ENCODE measurements at places on chromosomes 13 and 19.

DNA sequence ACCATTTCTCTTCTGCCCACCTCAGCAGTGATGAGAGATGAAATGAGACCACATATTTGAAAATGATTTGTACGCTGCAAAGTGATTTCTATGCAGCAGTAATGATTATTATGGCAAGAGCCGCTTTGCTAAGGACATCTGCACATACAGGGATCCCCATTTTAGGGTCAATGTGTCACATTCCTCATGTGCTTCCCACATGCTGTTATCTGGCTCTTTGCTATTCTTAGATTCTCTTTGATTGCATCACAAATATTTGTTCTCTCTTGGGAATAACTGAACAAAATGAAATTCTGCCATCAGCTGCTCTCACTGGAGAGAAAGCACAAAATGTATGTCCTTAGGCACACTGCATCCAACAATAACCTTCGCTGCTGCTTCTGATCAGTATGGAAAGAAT, 209.5 kb upstream of the IPO5 start:
- no peak for DNase-seq

GRCh38 chr13:26914624-26915023, 154.0 kb upstream of the GPR12 start:
- peak; percentile 81 for DNase-seq

- DNase-seq, result no peak
These were observed 99.2 kb upstream of the KLF5 start for GRCh38 chr13:72959643-72960042.

DNA sequence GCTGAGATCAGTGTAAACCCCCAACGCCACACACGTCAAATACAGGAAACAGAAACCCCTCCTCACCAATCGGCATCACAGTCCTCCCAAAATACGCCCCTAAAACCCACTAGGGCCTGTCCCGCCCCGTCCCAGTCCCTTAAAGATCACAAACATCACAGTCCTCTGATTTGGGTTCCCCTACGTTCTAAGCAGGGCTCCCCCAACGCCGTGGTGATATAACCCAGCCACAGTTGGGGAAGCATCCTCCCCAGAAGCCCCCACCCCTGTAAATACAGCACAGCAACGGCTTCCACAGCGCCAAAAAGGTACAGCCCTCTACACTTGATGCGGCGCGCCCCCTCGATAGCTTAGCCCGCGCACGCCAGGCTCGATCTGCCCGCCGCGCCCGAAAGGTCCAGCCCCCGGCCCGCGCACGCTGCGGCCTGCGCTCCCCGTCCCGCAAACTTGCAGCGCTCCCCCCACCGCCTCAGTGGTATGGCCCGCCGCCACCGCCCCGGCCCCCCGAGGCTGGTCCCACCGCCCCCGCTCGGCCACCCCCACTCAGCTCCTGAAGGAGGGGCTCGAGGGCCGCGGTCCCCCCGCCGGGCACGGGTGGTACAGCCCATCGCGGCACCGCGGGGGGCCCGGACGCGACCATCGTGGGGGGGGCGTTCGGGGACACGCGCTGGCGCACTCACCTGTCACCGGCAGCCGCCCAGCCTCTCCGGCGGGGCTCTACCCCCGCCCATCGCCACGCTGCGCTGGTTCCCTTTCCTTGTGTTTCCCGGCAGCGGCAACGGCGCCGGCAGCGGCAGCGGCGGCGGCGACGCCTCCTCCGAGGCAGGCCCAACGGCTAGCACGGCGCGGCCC, at the start of gene AKT2:
AKT2 (minus strand) TSS at position 845 of the 852 bp plus-strand sequence. CDS start 20,078 bp downstream, outside the sequence.
- peak; percentile 72 for DNase-seq

- no peak for DNase-seq
These were observed 46.3 kb upstream of the ZNF730 start for GRCh38 chr19:23070353-23071146.

DNA sequence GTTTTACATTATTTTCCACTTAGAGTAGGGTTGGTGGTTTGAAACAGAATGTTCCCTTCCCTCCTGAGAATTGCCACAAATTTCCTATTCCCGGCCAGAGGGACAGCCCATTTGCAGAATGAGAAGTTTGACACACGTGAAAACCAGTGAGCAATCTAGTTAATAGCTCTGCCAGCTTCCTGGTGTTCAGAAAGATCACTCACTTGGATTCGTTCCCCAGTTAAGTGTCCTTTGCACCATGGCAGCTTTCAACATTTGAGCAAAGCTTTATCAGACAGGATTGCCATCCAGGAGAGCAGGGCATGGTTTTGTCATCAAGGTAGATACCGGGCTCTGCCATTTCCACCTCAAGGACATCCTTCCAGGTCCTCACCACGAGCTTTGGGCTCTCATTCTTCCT, 28.2 kb downstream of the RASL11A start:
- no peak for DNase-seq

GRCh38 chr13:103218253-103218652, 152.0 kb upstream of the SLC10A2 start:
- DNase-seq, result no peak
